ENCODE measurements at places on chromosomes 3 and 15.
A peak's percentile ranks its signal among the peaks of the same experiment; 100 is the strongest.

DNA sequence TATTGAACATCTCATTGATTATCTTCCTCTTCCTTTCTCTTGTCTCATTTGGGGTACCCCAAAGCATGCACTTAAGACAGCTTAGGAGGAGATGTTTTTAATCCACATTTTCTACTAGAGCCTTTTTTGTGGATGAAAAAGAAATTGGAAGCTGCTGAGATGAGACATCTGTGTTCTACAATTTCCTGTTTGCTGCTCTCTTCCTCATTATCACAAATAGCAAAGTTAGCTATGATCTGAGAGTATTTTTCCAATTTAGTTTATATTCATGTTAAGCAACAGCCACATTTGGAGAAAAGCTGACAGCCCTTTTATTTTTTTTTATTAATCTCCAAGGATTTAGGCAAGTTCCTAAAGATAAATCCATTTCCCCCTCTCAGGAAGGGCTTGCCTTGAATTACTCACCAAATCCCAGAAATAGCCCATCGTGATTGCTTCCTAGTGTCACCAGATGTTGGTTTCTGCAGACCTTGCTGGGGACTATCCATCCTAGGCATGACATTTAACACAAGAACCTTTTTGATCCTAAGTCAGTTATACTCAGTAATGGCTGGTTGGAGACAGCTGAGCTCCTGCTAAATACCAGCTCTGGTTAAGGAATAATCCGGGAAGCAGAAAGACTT is 70.8 kb upstream of the FILIP1L start:
- DNase-seq = no peak

- DNase-seq = no peak
Measured at GRCh38 chr3:20052851-20053250, 12.6 kb downstream of the KAT2B start.

GRCh38 chr15:101242999-101243336 is 8.9 kb downstream of the CHSY1 start:
- no peak for DNase-seq

DNA sequence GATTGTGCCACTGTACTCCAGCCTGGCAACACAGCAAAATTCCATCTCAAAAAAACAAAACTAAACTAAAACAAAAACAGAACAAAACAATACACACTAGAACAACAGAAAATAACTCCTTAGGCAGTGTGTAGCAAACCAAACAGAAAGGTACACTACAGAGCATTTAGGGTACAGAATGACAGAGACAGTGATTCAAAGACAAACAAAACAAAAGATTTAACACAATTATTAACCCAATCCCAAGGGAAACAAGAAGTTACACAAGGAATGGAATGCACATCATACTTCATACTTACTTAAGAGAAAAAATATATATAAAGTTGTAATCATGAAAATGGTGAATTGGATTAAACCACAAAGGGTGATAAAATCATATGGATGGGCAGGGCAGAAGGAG is 12.9 kb downstream of the SLC25A20 start:
- no peak for DNase-seq

GRCh38 chr3:94179059-94179458 is 116.2 kb downstream of the NSUN3 start:
- no peak for DNase-seq

- no peak for DNase-seq
Measured at GRCh38 chr3:94525043-94525442, 462.2 kb downstream of the NSUN3 start.

DNA sequence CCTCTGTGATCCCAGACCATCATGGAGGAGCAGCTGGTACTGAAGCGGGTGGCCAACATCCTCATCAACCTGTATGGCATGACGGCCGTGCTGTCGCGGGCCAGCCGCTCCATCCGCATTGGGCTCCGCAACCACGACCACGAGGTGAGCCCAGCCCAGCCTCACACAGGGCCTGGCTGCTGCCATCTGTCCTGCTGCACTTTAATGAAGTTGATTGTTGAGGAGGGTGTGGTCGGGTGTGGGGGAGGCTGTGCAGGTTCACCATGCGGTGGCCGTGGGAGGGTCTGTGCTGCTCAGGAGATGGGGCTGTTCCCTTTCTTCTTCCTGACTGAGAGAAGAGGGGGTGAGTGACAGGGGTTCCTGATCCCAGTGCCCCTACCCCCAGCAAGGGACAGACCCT is 30.6 kb downstream of the ACAD9 start:
- no peak for DNase-seq

DNA sequence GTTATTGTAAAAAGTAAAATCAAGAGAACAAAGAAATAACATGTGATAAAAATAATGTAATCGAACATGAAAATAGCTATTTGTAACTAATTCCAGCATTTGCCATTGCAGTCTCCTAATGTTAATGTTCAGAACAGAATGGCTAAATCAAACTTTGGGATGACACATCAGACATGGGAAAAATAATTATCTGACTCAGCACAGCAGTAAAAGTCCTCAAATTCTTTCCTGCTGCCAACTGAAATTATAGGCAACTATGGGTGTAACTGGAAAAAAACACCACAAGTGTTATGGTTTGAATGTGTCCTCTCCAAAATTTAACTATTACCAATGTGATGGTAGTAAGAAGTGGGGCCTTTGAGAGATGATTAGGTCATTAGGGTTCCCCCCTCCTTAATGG is 446.7 kb downstream of the C3orf38 start:
- DNase-seq = no peak

DNA sequence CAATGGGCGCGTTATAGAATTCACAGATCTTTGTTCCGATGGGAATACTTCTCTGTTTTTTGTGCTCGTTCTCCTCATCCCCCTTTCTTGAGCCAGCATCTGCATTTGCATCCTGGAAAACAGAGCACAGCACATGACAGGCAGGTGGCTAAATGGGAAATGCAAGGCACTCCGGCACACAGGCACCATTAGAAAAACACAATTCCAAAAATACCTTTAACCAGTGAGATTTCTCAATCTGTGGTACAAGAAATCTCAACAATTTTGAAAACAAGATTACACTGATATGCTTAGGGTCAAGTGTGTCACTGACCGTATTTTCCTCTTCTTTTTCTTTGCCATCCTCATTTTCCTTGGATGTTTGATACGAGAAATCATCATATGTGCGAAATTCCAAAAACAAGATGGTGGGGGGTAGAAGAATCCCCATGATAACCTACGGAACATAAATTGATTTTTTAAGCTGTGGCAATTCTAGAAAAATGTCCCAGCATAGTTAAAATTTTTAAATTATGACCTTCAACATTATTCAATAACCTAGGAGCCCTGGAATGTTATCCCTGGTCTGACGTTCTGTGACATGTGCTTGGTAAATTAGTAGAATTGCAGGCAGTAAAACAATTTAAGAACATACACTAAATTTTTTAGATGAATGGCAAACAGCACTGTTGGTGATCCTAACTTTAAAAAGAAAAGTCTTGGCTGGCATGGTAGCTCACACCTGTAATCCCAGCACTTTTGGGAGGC is 46.5 kb upstream of the MTMR10 start:
- no peak for DNase-seq

- DNase-seq = no peak
Measured at GRCh38 chr15:41180206-41180789, 50.3 kb downstream of the EXD1 start.

GRCh38 chr3:98326105-98326893 is 27.4 kb upstream of the OR5K4 start:
- DNase-seq = no peak

DNA sequence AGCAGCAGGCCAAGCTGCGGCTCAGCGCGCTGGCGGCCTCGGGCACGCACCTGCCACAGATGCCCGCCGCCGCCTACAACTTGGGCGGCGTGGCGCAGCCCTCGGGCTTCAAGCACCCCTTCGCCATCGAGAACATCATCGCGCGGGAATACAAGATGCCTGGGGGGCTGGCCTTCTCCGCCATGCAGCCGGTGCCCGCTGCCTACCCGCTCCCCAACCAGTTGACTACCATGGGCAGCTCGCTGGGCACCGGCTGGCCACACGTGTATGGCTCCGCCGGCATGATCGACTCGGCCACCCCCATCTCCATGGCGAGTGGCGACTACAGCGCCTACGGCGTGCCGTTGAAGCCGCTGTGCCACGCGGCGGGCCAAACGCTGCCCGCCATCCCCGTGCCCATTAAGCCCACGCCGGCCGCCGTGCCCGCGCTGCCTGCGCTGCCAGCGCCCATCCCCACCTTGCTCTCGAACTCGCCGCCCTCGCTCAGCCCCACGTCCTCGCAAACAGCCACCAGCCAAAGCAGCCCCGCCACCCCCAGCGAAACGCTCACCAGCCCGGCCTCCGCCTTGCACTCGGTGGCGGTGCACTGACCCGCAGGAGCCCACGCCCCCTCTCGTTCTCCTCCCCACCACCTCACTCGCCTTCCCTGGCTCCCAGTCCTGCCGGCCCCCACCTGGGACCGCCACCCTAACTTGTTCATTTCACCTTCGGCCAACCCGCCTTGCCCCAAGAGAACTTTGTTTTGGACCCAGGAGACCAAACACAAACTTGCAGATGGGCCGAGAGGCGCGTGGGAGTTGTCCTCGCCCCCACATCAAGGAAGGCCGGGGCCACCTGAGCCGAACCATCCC is 1.5 kb downstream of the FOXB1 start:
- peak; percentile 5 for DNase-seq

GRCh38 chr3:11600501-11601282 is 43.0 kb downstream of the VGLL4 start:
- DNase-seq = no peak

DNA sequence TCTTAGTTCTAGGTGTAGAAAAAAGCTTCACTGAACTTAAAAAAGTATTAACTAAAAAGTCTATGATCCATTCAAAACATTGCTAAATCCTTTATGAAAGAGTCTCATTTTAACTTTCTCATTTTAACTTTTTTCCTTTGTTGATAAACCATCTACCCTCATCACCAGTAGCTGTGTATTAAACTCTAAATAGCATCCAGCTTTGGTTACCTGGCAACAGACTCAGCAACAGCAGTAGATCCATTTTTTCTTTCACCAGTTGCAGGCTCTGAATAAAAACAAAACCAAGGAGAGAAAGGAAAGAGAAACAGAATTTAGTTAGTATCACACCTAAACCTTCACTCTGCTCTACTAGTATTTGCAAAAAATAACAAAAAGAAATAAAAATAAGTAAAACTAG is 51.6 kb downstream of the TP53BP1 start:
- DNase-seq = no peak

- no peak for DNase-seq
Measured at GRCh38 chr15:65423150-65423975, 616 bp upstream of the IGDCC4 start.

GRCh38 chr3:155639462-155640055 is 105.3 kb downstream of the PLCH1 start:
- DNase-seq = no peak

DNA sequence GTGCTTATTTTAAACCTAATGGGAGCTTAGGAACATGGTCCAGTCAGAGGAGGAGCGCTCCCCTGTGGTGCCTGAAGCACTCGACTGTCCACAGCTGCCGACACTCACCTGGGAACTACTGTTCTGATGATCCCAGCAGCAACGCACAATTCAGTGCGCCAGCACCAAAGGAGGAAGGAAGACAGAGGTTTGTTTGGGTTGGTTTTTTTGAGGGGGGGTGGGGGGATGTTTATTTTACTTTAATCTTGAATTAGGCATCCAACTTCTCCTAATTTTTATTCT is 48.8 kb upstream of the VGLL4 start:
- DNase-seq = no peak

- DNase-seq = no peak
Measured at GRCh38 chr3:145865399-145866018, 295.5 kb downstream of the PLOD2 start.

- DNase-seq = no peak
Measured at GRCh38 chr3:171347301-171348039, 112.7 kb downstream of the TNIK start.

DNA sequence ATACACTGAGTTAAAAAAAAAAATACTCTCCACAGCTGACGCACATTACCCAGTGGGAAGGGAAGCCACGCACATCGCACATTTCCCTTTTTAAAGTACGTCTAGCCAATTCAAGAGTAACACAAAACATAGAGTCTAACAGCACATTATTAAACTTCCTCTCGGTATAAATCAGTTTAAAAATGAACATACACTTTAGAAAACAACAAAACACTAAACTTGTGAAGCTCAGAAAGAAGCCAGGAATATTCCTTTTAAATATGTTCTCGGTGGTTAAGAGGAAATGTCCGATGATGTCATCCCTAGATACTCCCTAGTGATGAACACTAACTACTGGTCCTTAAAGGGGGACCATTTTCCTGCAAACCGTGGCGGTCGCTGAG is 721 bp downstream of the MYEF2 start:
- DNase-seq = peak; percentile 50

DNA sequence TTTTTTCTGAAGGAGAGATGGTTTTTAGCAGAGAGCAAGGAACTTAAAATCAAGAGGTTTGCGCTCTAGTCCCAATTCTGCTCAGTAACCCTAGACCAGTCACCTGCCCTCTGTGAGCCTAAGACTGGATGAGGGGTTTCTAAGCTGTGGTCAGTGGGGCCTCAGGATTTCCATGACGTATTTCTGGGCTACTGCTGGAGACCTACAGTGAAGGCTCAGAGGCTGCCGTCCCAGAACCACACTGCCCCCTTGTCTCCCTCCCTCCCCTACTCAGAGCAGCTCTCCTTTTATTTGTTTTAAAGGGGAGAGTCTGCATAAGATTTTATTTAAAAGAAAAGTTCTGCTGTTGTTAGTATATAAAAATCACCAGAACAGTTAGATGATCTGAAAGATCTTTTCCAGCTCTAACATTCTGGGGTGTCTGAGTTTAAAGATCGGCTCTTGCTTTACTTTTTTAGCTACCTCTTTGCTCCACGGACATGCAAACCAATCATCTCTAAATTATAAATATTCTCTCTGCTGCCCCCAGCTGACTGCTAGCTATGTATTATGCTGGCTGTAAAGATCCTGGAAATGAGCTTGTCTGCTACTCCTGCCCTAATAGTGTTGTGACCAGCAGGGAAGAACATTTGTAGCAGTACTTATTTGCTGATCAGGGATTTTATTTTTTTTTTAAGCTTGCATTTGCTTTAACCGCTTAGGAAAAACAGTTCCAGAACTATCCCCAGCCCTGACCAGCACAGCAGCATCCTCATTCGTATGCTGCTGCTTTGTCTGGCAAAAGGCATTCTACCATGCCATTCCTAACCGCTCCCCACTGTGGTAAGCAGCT is 28.6 kb upstream of the NDUFB4 start:
- DNase-seq = peak; percentile 22

DNA sequence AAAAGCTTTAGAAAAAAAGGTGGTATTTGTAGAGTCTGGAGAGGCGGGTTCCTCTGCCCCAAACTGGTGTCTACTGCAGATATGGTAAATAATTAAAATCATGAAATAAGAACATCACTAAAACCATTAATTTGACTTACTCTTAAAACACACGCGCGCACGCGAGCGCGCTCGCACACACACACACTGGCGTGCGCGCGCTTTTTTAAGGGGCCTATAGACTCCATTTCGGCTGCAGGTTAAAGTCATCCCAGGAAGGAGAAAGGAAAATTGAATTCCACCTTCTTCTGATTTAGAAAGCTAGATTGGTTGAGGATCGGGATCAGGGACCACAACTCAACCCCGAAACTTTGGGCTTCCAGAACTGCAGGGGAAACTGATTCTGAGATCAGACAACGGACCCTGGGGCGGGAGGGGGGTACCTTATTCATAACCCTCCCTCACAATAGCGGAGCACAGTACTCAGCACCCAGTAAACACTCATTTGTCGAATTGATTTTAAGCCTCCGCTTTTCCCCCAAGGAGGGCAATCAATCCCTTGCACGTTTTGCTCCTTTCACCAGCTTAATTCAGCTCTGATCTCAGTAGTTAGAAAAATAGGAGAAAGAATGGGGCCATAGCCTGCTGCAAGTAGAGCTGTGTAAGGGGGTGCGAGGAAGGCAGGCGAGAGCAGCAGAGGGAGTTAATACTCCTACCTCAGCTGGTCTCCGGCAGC is 509 bp upstream of the LRRC3B start:
- no peak for DNase-seq

GRCh38 chr3:183217548-183218332 is 35.3 kb upstream of the B3GNT5 start:
- no peak for DNase-seq
